ENCODE measurements at places on chromosomes 16 and 17.

GRCh38 chr17:5049314-5049841, 14.2 kb upstream of the SLC52A1 start:
- peak; percentile 51 for DNase-seq

- no peak for DNase-seq
Measured at GRCh38 chr16:65449526-65449925, 327.7 kb upstream of the CDH11 start.

- no peak for DNase-seq
Measured at GRCh38 chr17:51814521-51814920, 344.0 kb downstream of the CA10 start.

DNA sequence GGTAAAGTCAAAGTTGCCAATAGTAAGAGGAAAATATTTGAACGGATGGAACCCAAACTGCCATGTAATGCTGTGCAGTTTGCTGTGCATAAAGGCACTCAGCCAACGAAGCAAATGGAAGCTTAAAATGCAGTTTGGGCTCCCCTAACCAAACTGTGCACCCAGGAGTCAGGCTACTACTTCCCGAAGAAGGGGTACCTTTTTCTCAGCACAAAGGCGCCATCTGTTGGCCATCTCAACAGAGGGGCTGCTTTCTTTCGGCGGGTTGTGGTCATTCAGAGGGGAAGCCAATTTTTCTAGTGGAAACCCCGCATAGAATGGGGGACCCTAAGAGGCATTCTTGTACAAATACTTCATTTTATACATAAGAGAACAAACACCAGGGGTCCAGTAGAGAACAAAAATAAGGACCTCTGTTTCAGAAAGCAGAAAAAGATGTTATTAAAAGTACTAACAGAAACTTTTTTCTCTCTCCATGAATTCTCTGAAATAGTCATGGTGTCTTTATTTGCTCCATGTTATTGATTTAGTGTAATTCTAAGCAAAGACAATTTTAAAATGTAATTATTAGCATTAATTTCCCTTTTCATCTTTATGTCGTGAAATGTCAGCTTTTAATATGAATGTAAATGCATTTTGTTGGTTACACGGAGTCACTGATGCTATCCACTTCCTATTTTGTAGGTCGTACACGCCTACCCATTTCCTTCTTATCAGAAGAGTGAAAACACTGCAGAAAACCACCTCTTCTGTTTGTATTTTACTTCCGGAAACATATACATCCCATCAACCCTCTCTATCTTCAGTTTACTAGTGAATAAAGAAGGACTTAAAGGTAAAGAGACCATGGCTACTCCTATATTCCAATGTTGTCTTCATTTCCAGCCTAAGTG, 453.3 kb downstream of the KCNJ2 start:
- no peak for DNase-seq

GRCh38 chr16:8959921-8960787, 3.6 kb downstream of the USP7 start:
- no peak for DNase-seq

- no peak for DNase-seq
Measured at GRCh38 chr17:2061441-2061958, 6.6 kb downstream of the HIC1 start.

- DNase-seq = no peak
Measured at GRCh38 chr17:33438139-33438538, 145.0 kb upstream of the ASIC2 start.

- no peak for DNase-seq
Measured at GRCh38 chr17:48137656-48138055, 30.1 kb downstream of the SNX11 start.

DNA sequence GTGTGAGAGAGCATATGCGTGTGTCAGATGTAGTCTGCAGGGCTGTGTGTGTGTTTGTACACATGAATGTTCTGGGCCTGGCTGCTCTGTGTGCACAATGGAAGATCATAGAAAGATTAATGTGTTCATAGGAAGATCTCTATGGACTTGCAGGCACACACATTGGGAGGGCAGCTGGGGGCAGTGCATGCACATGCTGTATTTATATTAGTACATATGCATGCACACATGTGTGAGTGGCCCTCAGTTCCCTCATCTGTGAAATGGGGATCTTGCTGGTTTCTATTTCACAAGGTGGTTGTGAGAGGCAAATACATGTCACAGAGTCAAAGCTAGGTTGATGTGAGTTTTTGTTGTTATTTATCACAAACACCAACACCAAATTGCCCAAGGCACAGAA, 2.1 kb downstream of the CA7 start:
- no peak for DNase-seq

GRCh38 chr16:6207580-6207979, 1110.0 kb upstream of the EEF2KMT start:
- no peak for DNase-seq

DNA sequence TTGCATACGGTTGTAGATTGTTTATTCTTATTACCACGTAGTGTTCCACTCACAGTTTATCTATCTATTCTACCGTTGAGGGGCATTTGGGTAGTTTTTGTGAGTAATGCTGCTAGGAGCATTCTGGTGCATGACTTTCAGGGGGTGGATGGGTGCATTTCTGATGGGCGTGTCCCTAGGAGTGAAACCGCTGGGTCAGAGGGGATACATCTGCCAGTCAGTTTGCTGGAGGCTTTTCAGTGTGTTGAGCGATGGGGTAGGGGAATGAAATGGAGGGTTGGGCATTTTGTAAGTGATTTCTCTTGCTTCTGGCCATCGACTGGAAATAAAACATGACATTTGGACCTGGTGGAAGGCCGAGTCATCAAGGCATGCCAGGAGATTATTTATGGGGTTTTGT, 17.0 kb upstream of the IRX3 start:
- no peak for DNase-seq

GRCh38 chr16:84979516-84979915, 31.8 kb downstream of the ZDHHC7 start:
- DNase-seq = no peak

GRCh38 chr17:49722066-49722465, 14.3 kb upstream of the SLC35B1 start:
- no peak for DNase-seq

- no peak for DNase-seq
Measured at GRCh38 chr17:66904760-66905624, 59.5 kb upstream of the CACNG4 start.

GRCh38 chr17:77323413-77324171, 182.8 kb downstream of the SEC14L1 start:
- no peak for DNase-seq

- no peak for DNase-seq
Measured at GRCh38 chr16:4389051-4389955, 17.7 kb downstream of the VASN start.

DNA sequence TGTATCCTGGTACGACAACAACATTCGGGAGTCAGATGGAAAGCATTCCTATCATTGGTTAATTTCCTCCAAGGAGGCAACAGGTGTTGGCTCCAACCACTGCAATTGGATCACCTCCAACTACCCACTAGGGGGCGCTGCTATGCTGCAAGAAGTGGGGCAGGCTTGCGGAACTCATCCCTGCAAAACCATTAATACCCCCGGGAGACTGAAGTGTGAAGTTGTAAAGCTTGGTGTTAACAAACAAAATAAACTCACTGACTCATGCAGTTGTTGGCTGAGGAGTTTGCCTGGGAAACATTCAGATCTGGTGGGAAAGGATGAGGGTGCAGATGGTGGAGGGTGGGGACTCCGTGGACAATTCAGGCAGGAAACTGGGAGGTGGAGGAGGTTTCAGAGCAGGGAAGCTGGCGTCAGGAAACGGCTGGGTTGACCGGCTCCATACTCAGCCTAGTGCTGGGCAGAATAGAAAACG, 84.9 kb downstream of the HS3ST2 start:
- no peak for DNase-seq

GRCh38 chr17:45146890-45147580, 1.2 kb upstream of the HEXIM1 start:
- no peak for DNase-seq

DNA sequence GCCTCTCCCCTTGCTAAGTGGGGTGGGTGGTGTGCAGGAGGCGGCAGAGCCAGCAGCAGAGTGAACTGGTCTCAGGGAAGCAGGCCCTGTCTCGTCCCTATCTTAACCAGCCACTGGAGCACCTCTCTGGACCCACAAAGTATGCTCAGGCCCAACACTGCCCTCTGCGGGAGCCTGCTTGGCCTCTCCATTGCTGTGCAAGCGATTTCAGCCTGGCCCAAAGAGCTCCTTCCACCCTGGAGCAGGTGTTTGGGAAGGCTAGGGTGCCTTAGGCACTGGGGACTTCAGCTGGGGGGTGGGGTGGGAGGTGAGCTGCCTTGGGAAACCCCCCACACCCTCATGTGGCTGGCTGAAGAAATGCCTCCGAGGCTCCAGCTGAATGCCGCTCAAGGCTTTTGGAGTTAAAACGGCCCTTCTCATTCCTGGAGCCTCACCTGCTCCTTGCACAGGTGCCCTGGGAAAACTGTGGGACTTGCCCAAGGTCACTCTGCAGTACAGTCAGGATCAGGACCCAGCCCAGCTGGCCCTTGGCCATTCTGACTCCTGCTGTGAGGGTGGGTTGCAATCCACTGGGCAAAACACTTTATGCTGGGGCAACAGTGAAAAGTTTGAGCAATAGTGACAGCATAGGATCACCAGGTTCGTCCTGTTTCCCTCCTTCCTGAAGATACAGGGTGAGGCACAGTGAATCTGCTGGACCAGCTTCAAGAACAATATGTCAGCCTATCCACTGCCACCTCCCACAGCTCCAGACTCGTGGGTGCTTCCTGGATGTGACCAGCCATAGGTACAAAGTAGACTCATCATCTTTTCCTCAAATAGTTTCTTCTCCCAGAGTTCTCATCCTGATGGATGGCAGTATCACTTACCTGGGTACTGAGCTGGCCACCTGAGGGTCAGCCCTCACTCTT, 5.9 kb upstream of the UBE2O start:
- no peak for DNase-seq

- peak; percentile 86 for DNase-seq
Measured at GRCh38 chr17:80219013-80219762, 945 bp downstream of the SGSH start.

GRCh38 chr16:27107185-27107592, 40.5 kb downstream of the C16orf82 start:
- no peak for DNase-seq

GRCh38 chr17:29292071-29292991, 1.6 kb downstream of the NUFIP2 start:
- DNase-seq = peak; percentile 22

DNA sequence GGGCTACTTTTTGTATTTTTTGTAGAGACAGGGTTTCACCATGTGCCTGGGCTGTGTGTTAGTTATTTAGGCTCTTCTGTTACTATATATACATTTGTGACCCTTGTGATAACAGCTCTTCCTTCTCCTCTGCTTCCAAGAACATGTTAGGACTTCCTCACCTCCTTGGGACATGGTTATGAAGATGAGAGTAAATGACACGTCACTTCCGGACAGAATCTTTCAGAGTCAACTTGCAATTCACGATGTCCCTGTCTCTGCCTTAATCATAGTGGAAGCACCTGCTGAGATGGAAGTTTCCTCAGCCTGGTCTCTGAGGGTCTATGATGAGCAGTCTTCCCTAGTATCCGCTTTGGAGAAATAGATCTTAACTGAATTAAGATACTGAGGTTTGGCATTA, 42.9 kb downstream of the CCDC42 start:
- DNase-seq = no peak

DNA sequence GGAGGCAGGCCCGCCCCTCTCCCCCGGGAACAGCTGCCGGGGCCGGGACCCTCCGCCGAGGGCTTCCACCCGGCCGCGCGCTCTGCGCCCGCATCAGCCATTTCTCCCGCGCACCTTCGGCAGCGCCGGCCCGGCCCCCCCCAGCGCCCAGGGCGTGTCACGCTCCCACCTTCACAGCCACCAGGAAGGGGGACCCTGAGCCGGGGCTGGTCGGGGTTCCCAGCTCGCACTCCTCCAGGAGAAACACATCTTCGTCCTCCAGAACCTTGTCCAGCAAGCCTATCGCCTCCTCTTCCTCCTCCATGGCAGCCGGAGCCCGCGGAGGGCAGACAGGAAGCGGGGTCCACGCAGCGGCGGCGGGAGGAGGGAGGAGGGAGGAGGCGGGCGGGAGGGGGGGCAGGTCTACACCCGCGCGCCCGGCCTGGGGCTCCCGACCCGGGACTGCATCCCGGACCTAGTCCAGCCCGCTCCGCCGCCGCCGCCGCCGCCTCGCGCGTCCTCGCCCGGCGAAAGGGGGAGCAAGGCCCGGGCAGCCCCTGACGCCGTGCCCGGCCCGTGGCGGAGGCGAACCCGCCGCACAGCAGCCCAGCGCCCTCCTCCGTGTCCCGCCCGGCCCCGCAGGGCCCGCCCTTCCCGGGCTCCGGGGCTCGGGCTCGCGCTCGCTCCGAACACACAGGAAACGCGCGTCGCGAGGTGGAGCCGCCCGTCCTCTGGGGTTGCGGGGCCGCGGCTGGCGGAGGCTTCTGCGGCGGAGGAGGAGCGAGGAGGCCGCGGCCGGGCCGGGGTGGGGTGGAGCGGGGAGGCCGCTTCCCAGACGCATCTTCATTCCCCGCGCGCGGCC, 70.8 kb downstream of the ABR start:
- peak; percentile 43 for DNase-seq

- no peak for DNase-seq
Measured at GRCh38 chr16:17038415-17038814, 432.3 kb downstream of the XYLT1 start.

DNA sequence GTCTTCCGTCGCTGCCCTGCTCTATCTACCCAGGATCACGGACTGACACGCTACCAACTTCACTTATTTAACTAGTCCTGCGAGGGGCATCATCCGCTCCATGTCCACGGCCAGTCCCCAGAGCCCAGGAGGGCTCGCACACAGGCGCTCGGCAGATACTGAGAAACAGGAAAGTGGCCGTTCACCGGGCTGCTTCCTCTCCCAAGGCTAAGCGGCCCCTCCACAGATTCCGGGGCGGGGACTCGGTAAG, 388 bp downstream of the OXLD1 start:
- no peak for DNase-seq

DNA sequence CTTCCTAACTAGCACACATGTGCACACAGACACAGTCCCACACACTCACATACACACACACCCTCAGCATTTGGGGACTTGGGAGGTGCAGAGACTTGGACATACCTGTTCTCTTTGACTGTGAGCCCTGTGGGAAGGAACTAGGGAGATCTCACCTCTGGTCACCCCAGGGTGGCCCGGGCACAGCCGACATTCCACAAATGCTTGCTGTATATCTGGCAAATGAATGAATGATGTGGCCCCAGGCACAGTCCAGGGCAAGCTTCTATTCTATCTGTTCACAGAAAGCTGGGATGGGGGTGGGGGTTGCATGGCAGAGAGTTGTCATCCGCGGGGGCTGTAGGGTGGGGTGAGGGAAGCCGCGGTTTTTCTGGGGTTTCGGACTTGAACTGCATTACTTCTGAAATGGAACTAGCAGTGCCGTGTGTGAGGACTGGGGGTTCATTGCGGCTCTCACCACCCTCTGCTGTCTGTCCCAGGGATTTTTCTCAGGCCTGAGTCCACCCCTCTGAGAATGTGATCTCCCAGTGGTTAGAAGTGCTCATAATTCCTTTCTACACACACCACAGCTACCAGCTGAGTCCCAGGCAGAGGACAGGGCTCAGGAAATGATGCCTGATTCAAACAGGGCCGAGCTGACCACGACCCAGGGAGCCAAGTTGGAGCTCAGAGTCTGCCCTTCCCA, 3.3 kb upstream of the RIPOR1 start:
- no peak for DNase-seq

All from stimulated activated CD4-positive, alpha-beta T cell treated with anti-CD3 and anti-CD28 coated beads, Interleukin-15, amount 100 ng/mL, for 1 hour (primary cell).